ENCODE measurements at places on chromosomes 3 and 15.

GRCh38 chr15:27250223-27250622 is 279.2 kb downstream of the GABRG3 start:
- peak; percentile 49 for DNase-seq

GRCh38 chr15:89433686-89434085 is 62.7 kb downstream of the RHCG start:
- no peak for DNase-seq

GRCh38 chr3:56303487-56303886 is 164.8 kb downstream of the ERC2 start:
- DNase-seq = peak; percentile 55

DNA sequence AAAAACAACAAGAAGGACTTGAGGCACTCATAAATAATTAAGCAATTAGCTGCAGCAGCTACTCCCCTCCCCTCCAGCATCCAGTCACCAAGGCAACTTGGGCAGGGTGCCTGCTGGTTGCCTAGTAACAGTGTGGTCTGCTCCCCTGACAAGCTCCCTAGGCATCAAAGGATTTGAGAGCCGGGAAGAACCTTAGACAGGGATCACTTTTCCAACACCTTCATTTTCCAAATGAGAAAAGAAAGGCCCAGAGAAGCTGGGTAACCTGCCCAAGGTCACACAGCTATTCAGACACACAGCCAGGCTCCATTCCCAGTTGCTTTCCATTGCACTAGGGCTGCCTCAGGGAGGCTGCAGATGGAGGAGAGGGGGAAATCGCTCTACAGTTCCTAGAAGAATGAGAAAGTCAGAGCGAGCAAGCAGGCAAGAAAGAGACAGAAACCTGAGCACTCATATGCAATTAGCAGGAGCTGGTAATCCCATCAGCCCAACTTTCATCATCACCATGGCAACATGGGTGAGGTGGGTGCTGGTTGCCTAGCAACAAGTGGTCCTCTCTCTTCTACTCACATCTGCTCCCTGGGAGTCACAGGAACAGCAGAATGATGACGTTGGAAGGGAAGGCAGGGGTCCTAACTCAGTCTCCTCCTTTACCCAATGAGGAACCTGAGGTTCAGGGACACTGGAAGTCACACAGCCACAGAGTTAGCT is 3.6 kb upstream of the EIF4E3 start:
- DNase-seq = no peak

DNA sequence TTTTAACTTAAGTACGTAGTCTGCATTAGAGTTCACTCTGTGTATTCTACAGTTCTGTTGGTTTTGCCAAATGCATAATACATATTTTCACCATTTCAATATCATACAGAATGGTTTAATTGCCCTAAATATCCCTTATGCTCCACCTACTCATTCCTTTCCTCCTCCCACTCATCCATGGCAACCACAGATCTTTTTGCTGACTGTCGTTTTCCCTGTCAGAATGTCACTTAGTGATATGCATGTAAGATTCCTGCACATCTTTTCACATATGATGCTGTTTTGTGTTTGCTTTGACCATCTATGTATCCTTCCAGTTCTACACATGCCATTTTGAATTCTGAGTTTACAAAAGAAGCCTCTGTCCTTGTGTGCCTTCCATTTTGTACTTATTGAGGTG is 36.7 kb downstream of the EPHA3 start:
- DNase-seq = no peak

- DNase-seq = peak; percentile 51
Measured at GRCh38 chr15:56984681-56985481, 66.4 kb downstream of the TCF12 start.

DNA sequence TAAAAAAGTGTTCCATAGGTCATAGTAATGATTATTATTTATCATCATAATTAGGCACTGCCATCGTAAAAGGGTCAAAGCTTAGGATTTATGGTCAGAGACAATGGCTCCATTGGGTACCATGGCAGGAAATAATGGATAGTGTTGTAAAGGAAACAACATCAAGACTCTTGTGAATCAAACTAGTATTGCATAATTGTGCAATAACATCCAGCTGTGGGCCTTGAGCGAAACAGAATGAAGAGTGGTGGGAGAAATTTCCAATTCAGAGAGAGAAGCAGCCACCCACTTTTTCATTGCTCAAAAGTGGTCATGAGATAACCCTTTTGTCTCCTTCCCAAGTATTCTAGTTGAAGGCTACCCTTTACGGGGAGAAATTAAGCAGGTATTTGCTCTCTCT is 61.7 kb downstream of the ALDH1A2 start:
- DNase-seq = no peak

DNA sequence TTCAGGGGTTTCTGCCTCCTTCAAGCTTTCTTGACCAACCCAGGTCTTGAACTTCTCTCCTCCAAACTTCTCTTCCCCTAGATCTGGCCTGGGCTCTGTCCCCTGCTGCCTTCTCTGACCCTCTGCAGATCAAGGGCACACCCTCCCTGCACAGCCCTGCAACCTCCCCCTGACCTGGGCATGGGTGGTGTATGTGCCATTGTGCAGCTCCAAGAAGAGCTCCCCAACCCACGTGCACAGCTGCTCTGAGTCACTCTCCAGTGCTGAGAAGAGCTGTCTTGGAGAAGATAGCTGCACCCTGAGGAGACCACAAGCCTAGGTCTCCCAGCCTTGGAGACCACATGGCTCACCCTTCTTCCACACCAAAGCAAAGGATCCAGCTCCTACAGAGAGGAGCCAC is 8.0 kb downstream of the MAN2C1 start:
- DNase-seq = no peak

DNA sequence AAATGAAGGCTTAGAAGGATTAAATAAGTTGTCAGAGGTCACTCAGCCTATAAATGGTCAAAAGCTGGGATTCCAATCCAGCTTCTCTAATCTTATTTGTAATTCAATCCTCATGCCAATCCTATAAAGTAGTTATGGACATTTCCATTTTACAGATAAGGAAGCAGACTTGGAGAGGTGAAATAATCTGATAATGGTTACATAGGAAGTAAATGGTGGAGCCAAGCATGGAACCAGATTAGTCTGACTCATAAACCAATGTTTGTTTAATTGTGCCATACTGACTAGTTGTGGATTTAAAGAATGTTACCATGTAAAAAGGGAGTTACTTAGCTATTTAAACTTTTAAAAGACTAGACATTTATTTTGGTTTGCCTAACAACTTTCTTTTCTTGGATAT is 59.7 kb downstream of the KCNAB1 start:
- DNase-seq = no peak
